Amniotic stem cell (primary cell): ENCODE measurements at places on chromosomes 1 and 21.

GRCh38 chr21:31667639-31668038 is 8.1 kb downstream of the SOD1 start:
- no peak for DNase-seq

DNA sequence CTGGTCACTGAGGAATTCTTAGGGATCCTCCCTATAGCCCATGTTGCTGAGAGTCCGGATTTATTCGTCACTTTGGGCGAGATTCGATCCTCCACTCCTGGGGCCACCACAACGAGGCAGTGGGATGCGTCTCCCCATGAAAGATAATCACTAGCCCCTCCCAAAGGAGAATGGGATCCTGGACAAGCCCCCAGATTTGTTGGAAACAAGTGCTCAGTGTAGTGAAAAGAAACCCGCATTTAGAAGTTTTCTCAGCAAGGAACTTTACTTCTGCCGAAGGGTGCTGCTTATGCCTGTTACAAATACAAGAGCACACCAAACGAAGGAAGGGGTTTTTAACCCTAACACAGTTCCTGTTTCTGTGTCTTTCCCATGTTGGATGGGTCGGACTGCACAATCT is 83.3 kb downstream of the ZFYVE9 start:
- no peak for DNase-seq

DNA sequence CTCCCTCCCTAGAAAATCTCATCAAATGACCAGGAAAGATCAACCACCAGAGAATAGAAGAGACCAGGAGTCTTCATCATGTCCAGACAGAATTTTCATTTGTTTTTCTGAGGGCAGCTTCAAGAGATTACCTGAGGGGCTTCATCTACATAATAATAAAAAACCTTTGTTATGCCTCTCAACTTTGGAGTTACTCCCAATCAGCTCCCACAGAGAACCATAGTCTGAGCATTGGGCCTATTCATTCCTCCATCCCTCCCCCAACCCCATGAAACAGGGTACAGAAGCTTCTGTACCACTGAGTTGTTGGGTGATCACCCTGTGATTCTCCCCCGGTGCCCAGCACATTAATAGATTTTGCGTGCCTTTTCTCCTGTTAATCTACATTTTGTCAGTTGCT is 53.3 kb upstream of the PRRC2C start:
- DNase-seq = no peak

DNA sequence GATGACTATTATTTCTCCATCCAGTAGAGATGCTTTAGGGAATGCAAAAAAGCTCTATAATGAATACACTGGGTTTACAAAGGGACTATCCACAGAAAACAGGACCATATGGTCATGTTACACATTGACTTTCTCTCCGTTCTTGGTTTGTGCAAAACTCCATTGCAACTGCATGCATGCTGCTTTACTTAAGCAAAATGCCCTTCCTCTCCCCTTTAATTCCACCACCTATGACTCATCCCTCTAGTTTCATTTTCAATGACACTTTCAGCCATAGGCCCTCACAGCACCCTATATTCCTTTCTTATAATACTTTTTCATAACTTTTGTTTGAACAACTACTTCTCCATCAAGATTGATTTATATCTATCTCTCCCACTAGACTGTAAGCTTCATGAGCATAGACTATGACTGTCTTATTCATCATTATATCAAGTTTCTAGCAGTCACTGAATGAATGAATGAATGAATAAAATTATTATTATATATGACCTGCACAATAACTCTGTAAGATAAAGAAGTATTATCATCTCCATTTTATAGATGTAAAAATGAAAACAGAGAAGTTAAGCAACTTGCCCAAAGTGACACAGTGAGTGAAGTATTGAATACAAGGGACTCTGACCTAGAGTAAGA is 248.9 kb downstream of the PLPP3 start:
- DNase-seq = peak; percentile 12

DNA sequence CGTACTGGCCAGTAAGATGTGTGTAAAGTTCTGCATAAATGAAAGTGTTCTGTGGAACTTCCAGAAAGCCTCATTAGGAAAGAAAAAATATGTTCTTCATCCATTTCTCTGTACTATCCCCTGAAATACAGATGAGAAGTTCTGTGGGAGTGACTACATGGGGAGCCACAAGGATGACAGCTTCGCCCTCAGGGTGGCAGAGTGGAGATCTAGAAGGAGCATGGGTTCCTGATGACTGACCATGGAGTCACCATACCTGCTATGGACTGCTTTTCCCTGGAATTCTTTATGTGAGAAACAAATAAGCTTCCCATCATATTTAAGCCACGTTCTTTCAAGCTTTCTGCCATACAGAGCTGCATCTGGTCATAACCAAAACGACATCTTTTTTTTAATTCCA is 113.9 kb upstream of the RGS1 start:
- no peak for DNase-seq

- DNase-seq = no peak
Observed at GRCh38 chr1:178418284-178418955, 78.3 kb downstream of the CLEC20A start.

DNA sequence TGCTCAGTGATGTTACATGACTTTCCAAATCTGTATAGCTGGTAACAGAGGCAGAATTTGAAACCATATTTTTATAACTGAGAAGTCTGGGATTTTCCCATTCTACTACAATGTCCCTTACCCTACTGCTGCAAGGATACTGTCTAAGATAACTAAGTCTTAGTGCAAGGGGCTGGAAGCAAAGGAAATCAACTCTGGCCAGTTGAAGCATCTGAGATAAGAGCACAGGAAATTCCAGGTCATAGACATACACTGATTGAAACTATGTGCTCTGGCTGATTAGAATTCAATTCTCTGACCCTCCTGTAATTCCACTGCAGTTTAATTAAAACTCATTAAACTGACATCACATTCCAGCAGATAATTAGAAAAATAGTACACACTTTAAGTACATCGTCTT is 267.7 kb upstream of the C1orf87 start:
- no peak for DNase-seq

- no peak for DNase-seq
Observed at GRCh38 chr1:40711465-40712404, 20.2 kb downstream of the NFYC start.

GRCh38 chr1:112033439-112034120 is 44.1 kb upstream of the KCND3 start:
- no peak for DNase-seq

DNA sequence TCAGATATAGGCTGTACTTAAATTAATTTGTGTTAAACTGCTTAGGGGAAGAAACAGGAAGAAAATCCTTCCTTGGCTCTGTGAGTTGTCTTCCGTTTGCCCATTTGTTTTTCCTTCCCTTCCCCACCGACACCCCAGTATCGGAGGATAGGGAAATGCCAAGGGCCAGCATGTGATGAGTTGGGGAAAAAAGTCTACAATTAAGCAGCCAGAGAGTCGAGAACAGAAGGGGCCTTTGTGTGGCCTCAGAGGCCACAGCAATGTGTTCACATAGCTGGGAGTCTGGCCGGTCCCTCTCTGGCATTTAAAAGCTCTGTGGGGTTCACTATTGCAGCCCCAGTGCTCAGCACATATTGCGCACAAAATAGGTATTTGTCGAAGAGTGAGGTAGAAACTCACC is 489.3 kb downstream of the MATN1 start:
- no peak for DNase-seq

DNA sequence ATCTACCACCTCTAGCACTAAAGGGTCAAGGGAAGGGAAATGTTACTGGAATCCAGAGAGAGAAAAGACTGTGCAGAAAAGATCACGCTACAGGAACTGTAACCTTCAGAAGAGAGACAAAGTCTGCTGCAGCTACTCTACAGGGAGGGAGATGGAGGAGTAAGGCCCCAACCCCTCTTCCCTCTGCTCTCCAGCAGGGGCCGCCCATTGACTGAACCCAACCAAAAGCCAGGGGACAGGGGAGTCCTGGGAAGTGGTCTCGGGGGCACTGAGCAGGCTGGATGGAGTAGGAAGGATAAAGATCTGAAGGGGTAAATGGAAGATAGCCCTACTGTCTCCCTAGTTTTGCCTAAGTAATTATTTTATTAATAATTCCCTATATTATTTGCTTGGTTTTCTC is 72.8 kb upstream of the NR5A2 start:
- DNase-seq = no peak

DNA sequence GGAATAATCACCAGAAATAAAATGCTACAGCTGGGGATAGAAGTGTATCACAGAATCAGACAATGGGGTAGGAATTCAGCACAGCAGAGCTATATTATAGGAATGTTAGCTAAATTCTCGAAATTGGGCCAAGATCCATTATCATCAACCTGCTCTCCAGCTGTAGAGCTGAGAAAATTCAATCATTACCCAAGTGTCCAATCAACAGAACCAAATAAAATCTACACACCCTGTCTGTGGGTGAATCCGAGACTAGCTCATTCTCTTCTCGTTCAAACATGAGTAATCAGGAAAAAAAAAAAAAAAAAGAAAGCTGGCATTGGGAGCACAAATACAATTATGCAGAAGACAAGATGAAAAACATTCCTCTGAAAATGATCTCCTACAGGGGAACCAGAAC is 119.2 kb downstream of the CDC7 start:
- no peak for DNase-seq

GRCh38 chr1:183200451-183200850 is 14.4 kb downstream of the LAMC2 start:
- no peak for DNase-seq

- no peak for DNase-seq
Observed at GRCh38 chr1:181493166-181493565, 9.8 kb downstream of the CACNA1E start.
